Hematopoietic multipotent progenitor cell treated with erythropoietin and hydrocortisone succinate and interleukin-3 and kit ligand, for 17 days (in vitro differentiated cells): ENCODE measurements at places on chromosomes 12 and 14.

DNA sequence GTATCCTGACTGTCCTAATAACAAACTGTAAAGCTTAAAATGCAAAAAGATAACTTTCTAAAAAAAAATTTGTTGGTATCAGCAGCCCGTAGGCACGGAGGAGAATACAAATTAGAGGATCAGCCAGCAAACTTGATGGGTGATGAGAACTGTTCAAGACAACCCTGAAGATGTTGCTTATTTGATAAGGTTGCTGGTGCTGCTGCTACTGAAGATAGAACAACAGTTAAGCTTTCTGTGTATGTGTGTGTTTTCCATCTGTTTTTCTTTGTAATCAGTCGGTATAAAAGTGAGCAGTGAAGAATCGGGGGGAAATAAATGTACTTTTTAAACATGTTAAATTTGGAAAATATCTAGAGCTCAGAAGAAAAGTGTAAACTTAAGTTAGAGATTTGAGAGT, 67.4 kb upstream of the POC1B start:
- DNase-seq, result peak; percentile 35

GRCh38 chr14:100297320-100298300, 8.6 kb downstream of the SLC25A29 start:
- DNase-seq, result no peak

- no peak for DNase-seq
These were observed 601 bp downstream of the MDGA2 start for GRCh38 chr14:47674543-47675465.

- DNase-seq, result no peak
These were observed 29.6 kb downstream of the CHST11 start for GRCh38 chr12:104486363-104486750.

GRCh38 chr12:1564067-1564466, 30.3 kb downstream of the FBXL14 start:
- no peak for DNase-seq
